Vagina (tissue), 2 donors: ENCODE measurements at places on chromosomes 4 and X. TPM values are rescaled to one million over a fixed set of nuclear protein-coding genes. Genes with fewer than 3 reads are reported as not detected.

GRCh38 chr4:48791313-48791712 is 11.2 kb upstream of the FRYL start:
- H3K27me3 ChIP-seq = no peaks in the 10 kb centered on the region
- DNase-seq = no peak
- no peak overlapping the region for H3K4me3 ChIP-seq
- no peaks in the 10 kb centered on the region for H3K36me3 ChIP-seq

DNA sequence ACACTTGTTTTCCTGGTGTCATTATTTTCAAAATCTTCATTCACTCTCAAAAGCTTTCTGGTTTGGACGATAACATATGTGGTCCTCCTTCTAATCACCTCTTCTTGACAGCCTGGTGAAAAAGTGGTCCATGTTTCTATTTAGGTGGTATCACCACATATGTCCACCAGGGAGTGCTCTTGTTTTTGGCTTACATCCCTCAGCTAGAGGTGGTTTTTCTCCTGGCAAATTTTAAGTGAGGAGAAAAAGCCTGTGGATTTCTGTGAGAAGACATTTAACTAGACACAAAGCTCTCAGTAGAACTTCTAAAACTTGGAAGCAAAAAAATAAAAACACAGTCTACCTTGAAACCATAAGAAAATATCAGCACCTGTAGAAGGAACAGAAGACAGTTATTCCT is 58.0 kb upstream of the FRMPD4 start:
- no peak overlapping the region for H3K27ac ChIP-seq
- no peaks in the 10 kb centered on the region for H3K4me1 ChIP-seq
- no peaks in the 10 kb centered on the region for H3K36me3 ChIP-seq
- no peak for DNase-seq
- H3K4me3 ChIP-seq = no peak overlapping the region
- no peaks in the 10 kb centered on the region for H3K27me3 ChIP-seq

- H3K27ac ChIP-seq = no peak overlapping the region
- no peaks in the 10 kb centered on the region for H3K27me3 ChIP-seq
- H3K36me3 ChIP-seq = no peaks in the 10 kb centered on the region
- no peaks in the 10 kb centered on the region for H3K4me1 ChIP-seq
- no peak for DNase-seq
Measured at GRCh38 chrX:18428006-18428405, 2.6 kb downstream of the CDKL5 start.

DNA sequence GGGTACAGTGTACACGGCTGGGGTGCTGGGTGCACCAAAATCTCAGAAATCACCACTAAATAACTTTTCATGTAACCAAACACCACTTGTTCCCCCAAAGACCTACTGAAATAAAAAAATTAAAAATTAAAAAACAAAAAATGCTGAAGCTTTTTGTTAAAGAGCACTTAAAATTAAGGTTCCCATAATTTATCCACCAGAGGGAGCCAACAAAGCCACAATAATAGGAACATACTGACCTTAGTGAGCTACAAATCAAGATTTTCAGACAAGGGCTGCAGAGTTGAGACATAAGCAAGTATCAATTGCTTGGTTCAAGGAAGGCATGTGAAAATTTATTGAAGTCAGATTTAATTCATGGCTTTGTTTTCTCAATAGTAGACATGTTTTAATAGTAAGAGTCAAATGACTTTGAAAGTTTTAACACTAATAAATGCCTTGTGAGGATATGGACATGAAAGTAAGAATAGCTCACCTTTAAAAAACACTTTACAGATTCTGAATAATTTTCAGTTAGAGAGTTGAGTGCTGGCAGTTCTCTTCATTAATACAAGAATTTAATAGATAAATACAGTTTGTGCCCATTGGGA is 43.0 kb upstream of the SCOC start:
- no peak overlapping the region for H3K4me3 ChIP-seq
- no peak overlapping the region for H3K27ac ChIP-seq
- DNase-seq = no peak
- H3K36me3 ChIP-seq = no peaks in the 10 kb centered on the region
- H3K4me1 ChIP-seq = no peaks in the 10 kb centered on the region

DNA sequence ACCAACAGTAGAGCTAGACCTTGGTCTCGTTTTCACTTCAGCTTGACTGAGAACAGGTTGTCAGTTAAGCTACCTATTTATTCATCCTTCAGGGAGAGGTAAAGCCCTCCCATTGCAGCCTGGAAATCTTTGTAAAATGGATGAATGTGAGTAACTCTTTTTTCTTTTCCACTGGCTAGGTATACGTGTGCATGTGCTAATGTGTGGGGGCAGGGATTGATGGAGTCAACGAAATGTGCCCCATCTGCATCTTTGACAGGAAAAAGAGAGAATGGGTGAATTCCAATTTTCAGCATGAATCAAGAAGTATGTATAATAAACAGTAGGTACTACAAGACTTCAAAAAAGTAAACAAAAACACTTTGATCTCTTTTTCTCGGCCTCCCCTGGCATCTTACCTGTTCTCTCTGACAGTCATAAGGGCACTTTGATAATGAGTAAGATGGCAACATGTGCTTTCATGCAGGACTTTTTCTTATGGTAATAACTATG is at the start of gene IL21:
Gene IL21 (minus strand): TSS at position 51 of the 492 bp plus-strand sequence. CDS start 55 bp downstream, outside the sequence.
- no peak within 1 kb of the TSS for H3K27ac ChIP-seq
- H3K4me1 ChIP-seq = no peaks in the 10 kb centered on the region
- H3K4me3 ChIP-seq = no peak within 1 kb of the TSS
- no peaks in the 10 kb centered on the region for H3K36me3 ChIP-seq
- no peak for DNase-seq
- no peaks in the 10 kb centered on the region for H3K27me3 ChIP-seq

DNA sequence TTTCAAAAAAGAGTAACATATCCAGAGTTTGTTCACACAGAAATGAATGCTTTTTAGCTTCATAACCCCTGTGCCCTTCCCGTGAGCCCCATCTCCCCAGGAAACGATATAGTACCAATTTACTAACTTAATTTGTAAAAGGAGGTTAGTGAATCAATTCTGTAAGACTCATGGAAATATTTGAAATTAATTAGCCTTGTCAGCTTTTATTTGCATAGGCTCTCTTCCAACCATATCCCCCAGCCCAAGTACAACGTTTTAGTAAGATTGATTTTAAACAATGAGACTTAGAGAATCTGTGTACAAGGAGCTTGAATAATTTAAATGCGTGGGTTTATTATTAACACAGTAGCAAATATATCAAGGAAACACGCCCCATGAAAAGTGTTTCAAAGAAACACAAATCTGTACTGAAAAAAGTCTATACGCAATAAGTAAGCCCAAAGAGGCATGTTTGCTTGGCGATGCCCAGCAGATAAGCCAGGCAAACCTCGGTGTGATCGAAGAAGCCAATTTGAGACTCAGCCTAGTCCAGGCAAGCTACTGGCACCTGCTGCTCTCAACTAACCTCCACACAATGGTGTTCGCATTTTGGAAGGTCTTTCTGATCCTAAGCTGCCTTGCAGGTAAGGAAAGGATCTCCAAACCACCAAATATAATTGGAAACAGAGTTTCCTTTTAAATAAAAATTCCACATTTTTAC is at the start of gene VSIG1:
Gene VSIG1 (plus strand): TSS at position 512 of the 703 bp plus-strand sequence. CDS start 66 bp downstream, at position 578.
- no peaks in the 10 kb centered on the region for H3K4me1 ChIP-seq
- H3K36me3 ChIP-seq = no peaks in the 10 kb centered on the region
- H3K4me3 ChIP-seq = no peak within 1 kb of the TSS
- H3K27me3 ChIP-seq = no peaks in the 10 kb centered on the region
- no peak for DNase-seq
- no peak within 1 kb of the TSS for H3K27ac ChIP-seq

GRCh38 chr4:157973297-157973696 is 199.5 kb downstream of the GASK1B start:
- H3K36me3 ChIP-seq = no peaks in the 10 kb centered on the region
- H3K4me1 ChIP-seq = no peaks in the 10 kb centered on the region
- H3K27me3 ChIP-seq = no peaks in the 10 kb centered on the region
- no peak overlapping the region for H3K27ac ChIP-seq
- no peak overlapping the region for H3K4me3 ChIP-seq

DNA sequence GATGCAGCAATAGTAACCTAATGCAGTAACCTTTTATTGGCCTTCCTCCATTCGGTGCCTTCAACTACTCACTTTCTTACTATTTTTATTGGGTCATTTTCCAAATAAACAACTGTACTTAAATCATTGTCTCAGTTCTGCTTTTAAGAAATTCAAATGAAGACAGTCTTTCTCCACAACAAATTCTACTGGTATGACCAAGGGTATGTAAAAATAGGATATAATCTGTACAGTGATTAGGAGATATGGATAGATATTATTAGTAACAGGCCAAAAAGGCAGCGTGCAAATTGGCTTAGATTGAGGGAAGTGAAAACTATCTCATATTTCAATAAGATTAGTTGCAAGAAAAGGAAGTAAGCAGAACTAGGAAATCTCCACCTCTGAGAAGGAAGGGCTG is 177.4 kb upstream of the PPP1R2C start:
- no peaks in the 10 kb centered on the region for H3K27me3 ChIP-seq
- no peak overlapping the region for H3K4me3 ChIP-seq
- H3K4me1 ChIP-seq = no peaks in the 10 kb centered on the region
- H3K36me3 ChIP-seq = no peaks in the 10 kb centered on the region
- no peak overlapping the region for H3K27ac ChIP-seq

GRCh38 chrX:70016513-70016912 is 33.2 kb downstream of the AWAT2 start:
- no peak overlapping the region for H3K27ac ChIP-seq
- H3K27me3 ChIP-seq = no peaks in the 10 kb centered on the region
- H3K4me3 ChIP-seq = no peak overlapping the region
- DNase-seq = no peak
- no peaks in the 10 kb centered on the region for H3K4me1 ChIP-seq

DNA sequence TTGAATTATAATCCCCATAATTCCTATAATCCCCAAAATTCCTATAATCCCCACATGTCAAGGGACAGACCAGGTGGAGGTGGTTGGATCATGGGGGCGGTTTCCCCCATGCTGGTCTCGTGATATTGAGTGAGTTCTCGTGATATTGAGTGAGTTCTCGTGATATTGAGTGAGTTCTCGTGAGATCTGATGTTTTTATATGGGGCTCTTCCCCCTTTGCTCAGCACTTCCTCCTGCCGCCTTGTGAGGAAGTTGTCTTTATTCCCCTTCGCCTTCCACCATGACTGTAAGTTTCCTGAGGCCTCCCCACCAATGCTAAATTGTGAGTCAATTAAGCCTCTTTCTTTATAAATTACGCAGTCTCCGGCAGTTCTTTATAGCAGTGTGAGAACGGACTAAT is 36.6 kb upstream of the GPR78 start:
- H3K27ac ChIP-seq = no peak overlapping the region
- no peak overlapping the region for H3K4me3 ChIP-seq
- DNase-seq = no peak
- no peaks in the 10 kb centered on the region for H3K4me1 ChIP-seq
- H3K27me3 ChIP-seq = no peaks in the 10 kb centered on the region

GRCh38 chr4:138650495-138650894 is 365.1 kb upstream of the NOCT start:
- H3K36me3 ChIP-seq = no peaks in the 10 kb centered on the region
- no peak overlapping the region for H3K4me3 ChIP-seq
- no peaks in the 10 kb centered on the region for H3K27me3 ChIP-seq
- no peaks in the 10 kb centered on the region for H3K4me1 ChIP-seq
- DNase-seq = no peak

GRCh38 chr4:37737466-37737865 is 51.3 kb upstream of the RELL1 start:
- no peak overlapping the region for H3K4me3 ChIP-seq
- no peaks in the 10 kb centered on the region for H3K4me1 ChIP-seq
- H3K27ac ChIP-seq = no peak overlapping the region
- H3K27me3 ChIP-seq = no peaks in the 10 kb centered on the region
- no peak for DNase-seq

GRCh38 chr4:17029964-17030363 is 131.5 kb upstream of the LDB2 start:
- H3K4me3 ChIP-seq = no peak overlapping the region
- no peak overlapping the region for H3K27ac ChIP-seq
- DNase-seq = no peak
- no peaks in the 10 kb centered on the region for H3K36me3 ChIP-seq
- no peaks in the 10 kb centered on the region for H3K27me3 ChIP-seq

DNA sequence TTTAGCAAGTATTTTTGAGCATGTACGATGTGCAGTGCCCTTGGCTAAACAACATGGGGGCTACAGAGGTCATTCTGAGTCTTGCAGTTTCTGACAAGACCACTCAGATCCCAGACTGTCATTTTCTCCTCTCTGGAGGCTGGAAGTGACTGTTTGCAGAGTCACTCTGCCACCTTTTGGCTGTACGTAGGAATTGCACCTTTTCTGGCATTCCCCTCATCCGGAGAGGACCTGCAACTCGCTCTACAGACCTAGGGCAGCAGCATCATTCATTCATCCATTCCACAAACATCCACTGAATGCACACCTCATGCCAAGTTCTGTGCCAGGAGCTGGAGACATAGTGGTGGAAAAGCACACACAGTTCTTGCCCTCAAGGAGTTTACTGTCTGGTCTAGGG is 160.4 kb upstream of the GPR101 start:
- no peak overlapping the region for H3K27ac ChIP-seq
- DNase-seq = no peak
- no peaks in the 10 kb centered on the region for H3K36me3 ChIP-seq
- H3K27me3 ChIP-seq = no peaks in the 10 kb centered on the region
- no peaks in the 10 kb centered on the region for H3K4me1 ChIP-seq
- no peak overlapping the region for H3K4me3 ChIP-seq

- H3K36me3 ChIP-seq = no peaks in the 10 kb centered on the region
- no peak overlapping the region for H3K27ac ChIP-seq
- H3K4me3 ChIP-seq = peak overlapping the region; percentile 24
- H3K27me3 ChIP-seq = no peaks in the 10 kb centered on the region
- DNase-seq = no peak
- H3K4me1 ChIP-seq = no peaks in the 10 kb centered on the region
Measured at GRCh38 chr4:27048429-27049238, 188.0 kb downstream of the STIM2 start.

- no peaks in the 10 kb centered on the region for H3K4me1 ChIP-seq
- no peak for DNase-seq
- H3K36me3 ChIP-seq = no peaks in the 10 kb centered on the region
Measured at GRCh38 chrX:131778269-131779218, 234.7 kb downstream of the OR13H1 start.

The VEGFC gene
- total RNA-seq = 14.2 TPM

The STATH gene
- total RNA-seq = not detected

The BMP2K gene
- 34.9 TPM for total RNA-seq

The HHIP gene
- 0.25 TPM for total RNA-seq

The INTU gene
- total RNA-seq = 8.8 TPM

The CLCN3 gene
- total RNA-seq = 19.6 TPM

The CTAG1B gene
- not detected for total RNA-seq

The FANCB gene
- total RNA-seq = 0.74 TPM

The LRIT3 gene
- total RNA-seq = not detected

The CXCL3 gene
- total RNA-seq = not detected

The ANTXR2 gene
- total RNA-seq = 64.6 TPM

The SLC25A14 gene
- total RNA-seq = 6.1 TPM

The CABS1 gene
- total RNA-seq = not detected

The IL15 gene
- 11.5 TPM for total RNA-seq

The SPARCL1 gene
- 558 TPM for total RNA-seq

The PABPC1L2B gene
- total RNA-seq = not detected

The HTRA3 gene
- 33.1 TPM for total RNA-seq
